T-helper 2 cell (primary cell): ENCODE measurements at places on chromosomes 12 and 14.

GRCh38 chr12:107417004-107417403, 268.6 kb upstream of the PWP1 start:
- DNase-seq: no peak

- no peak for DNase-seq
Measured at GRCh38 chr12:102958073-102958829, 777 bp downstream of the ASCL1 start.

DNA sequence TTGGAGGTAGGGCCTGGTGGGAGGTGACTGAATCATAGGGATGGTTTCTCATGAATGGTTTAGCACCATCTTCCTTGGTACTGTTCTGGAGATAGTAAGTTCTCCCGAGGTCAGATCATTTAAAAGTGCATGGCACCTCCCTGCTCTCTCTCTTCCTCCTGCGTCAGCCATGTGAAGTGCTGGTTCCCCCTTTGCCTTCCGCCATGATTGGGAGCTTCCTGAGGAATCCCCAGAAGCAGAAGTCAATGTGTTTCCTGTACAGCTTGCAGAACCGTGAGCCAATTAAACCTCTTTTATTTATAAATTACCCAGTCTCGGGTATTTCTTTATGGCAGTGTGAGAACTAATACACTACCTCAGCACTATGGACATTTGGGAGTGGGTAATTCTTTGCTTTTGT, 4.8 kb upstream of the LGMN start:
- no peak for DNase-seq

DNA sequence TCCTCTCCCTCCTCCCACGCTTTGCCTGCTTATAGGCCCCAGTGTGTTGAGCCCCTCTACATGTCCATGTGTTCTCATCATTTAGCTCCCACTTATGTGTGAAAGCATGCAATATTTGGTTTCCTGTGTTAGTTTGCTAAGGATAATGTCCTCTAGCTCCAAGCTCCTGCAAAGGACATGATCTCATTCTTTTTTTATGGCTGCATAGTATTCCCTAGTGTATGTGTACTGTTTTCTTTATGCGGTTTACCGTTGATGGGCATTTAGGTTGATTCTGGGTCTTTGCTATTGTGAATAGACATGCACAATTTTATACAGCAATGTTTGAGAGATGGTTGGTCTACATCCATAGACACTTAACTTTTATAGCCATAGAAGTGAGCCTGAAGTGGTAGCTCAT, 5.1 kb downstream of the RESF1 start:
- DNase-seq: no peak

GRCh38 chr14:90644882-90645281, 171.3 kb downstream of the TTC7B start:
- DNase-seq: no peak

DNA sequence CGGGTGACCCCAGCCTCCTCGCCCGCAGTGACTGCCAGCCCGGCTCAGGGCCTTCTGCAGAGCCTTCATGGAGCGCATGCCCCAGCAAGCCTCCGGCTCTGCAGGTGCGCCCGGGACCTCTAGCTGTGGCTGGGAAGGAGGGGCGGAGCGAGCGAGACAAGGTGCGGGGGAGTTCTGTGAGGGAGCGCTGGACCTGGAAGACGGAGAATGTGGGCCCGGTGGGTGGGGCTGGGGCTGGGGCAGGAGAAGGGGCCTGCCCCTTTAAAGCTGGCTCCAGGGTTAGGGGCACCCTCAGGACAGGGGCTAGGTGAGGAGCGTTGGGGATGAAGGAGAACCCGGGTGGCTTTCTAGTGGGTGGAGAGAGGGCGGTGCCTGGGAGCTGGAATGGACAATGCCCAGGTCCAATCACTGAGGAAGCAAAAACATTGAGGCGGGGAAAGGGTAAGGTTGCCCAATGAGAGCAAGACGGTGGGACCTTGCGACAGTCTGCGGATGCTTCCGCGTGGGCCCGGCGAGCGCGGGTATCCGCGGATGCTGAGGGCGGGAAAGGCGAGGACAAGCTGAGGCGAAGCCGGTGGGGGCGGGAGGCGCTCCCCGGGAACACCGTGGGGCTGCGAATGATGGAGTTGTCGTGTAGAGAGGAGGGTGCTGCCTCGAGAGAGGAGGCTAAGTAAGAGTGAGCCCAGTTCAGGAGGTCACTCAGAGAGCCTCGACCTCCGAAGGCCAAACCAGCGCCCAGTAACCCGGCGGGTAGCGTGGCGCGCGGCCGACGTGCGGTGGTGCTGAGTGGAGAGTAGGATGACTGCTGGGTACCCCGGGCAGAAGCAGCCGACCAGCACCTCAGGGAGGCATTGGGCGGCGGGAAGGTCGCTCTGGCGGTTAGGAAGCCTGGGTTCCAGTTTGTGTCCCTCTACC, at the start of gene GLS2:
Gene GLS2 (minus strand): TSS at position 121 of the 915 bp plus-strand sequence. CDS start 43 bp downstream, at position 78.
- DNase-seq: peak; percentile 66

DNA sequence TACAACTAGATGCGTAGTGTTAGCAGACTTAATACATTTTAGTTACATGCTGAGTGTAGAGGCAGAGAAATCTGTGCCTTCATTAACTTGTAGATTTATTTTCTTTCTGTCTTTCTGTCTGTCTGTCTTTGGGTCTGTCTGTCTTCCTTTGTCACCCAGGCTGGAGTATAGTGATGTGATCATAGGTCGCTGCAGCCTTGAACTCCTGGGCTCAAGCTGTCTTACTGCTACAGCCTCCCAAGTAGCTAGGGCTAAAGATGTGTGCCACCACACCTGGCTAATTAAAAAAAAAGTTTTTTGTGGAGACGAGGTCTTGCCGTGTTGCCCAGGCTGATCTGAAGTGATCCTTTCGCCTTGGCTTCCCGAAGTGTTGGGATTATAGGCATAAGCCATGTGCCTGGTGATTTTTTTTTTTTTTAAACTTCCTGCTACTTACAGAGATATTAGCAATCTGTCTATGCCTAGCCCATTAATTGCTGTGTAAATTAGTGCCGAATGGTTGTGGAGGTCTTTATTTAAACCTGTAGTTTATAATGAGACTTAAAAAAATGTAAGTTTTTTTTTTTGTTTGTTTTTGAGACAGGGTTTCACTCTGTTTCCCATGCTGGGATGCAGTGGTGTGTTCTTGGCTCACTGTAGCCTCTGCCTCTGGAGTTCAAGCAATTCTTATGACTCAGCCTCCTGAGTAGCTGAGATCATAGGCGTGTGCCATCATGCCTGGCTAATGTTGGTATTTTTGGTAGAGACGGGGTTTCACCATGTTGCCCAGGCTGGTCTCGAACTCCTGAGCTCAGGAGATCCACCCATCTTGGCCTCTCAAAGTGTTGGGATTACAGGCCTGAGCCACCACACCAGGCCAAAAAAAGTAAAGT, 22.8 kb downstream of the ERC1 start:
- DNase-seq: no peak

DNA sequence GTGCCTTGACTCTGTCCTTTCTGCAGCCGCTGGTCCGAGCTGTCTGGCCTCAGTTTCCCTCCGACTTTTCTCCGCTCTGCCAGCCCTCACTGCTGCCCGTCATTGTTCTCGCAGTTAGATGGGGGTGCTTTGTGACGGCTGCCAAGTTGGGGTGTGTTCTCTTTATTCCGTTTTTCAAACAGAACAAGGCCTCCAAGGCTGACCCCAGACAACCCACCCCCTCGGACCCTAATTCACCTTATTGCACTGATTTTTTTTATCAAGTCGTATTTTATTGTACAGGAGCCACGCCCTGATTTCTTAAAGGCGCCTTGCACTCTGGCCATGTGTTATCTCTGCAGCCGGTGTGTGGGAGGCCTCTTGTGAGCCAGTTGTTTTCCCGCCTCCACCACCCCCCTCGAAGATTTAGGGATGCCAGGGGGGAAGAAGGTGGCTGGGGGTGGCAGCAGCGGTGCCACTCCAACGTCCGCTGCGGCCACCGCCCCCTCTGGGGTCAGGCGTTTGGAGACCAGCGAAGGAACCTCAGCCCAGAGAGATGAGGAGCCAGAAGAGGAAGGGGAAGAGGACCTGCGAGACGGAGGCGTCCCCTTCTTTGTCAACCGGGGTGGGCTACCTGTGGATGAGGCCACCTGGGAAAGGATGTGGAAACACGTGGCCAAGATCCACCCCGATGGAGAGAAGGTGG, 1.3 kb downstream of the VASH1 start:
- no peak for DNase-seq

GRCh38 chr14:66109426-66109825, 376.7 kb upstream of the CCDC196 start:
- DNase-seq: no peak

DNA sequence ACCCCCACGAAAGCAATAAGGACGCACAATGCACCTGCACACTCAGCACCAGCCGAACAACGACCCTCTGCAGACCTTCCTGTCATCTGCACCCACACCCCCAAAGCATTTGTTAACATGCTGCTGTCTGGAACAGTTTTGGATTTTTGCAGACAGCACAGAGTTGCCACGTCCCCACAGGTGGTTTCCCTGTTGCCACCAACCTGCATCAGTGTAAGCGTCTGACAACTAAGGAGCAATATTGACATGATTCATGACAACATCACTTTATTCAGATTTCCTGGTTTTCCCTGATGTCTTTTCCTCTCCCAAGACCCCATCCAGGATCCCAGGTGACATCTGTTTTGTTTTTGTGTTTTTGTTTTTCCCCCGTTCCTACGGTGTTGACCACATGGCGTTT, 150.7 kb upstream of the C14orf180 start:
- no peak for DNase-seq

GRCh38 chr12:124680863-124681778, 113.7 kb upstream of the NCOR2 start:
- no peak for DNase-seq

DNA sequence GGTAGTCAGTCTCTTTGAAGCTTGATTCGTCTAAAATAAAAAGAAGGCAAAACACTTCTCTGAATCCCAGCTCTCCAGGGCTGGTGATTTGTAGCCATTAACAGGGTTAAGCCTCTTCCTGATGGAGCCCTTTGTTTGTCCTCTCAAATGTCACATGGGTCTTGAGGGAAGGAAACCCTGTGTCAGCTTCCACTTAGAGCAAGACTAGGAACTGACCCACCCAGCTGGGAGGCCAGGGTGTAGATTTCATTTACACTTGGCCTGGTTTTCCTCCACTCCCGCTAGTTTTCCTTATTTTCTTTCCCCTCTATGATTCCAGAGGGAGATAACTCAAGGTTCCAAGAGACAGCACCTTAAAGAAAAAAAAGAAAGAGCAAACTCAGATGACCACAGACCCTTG, 230.5 kb upstream of the EGLN3 start:
- no peak for DNase-seq

- DNase-seq: no peak
Measured at GRCh38 chr12:114678028-114678427, 5.9 kb downstream of the TBX3 start.
